ENCODE measurements at places on chromosomes 16 and 17.

- DNase-seq = no peak
Measured at GRCh38 chr17:72249441-72249840, 128.6 kb downstream of the SOX9 start.

GRCh38 chr17:68800751-68801150 is 154.4 kb downstream of the ABCA8 start:
- no peak for DNase-seq

- DNase-seq = no peak
Measured at GRCh38 chr16:89522287-89522686, 14.1 kb downstream of the SPG7 start.

DNA sequence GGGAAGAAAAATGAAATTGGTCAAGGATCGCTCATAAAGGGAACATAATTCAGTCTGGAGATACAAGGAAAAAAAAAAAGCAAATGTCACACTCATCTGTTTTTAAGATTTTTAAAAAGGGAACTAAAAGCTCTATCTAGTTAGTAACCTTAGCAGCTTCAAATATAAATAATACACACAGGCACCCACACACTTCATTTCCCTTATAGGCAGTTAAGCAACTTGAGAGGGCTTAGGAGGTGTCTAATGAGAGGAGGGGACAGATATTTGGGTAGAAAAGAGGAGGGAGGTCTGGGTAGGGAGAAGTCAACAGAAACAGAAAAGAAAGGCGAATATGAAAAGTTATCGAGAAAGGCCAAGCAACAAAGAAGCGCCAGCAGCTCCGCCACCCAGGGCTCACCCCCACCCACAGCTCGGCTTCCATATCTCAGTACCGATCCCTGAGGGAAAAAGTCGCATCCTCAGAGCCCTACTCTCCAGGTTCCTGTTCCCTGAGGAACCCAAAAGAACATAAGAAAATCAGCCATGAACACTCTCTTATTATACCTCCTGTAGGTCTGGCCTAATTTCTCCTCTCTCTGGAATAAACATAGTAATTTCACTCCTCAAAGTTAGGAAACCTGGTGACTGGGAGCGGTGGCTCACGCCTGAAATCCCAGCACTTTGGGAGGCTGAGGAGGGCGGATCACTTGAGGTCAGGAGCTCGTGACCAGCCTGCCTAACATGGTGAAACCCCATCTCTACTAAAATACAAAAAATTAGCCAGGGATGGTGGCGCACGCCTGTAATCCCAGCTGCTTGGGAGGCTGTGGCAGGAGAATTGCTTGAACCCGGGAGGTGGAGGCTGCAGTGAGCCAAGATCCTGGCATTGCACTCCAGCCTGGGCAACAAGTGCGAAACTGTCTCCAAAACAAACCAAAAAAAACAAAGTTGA is 69.6 kb upstream of the RCVRN start:
- DNase-seq = no peak

DNA sequence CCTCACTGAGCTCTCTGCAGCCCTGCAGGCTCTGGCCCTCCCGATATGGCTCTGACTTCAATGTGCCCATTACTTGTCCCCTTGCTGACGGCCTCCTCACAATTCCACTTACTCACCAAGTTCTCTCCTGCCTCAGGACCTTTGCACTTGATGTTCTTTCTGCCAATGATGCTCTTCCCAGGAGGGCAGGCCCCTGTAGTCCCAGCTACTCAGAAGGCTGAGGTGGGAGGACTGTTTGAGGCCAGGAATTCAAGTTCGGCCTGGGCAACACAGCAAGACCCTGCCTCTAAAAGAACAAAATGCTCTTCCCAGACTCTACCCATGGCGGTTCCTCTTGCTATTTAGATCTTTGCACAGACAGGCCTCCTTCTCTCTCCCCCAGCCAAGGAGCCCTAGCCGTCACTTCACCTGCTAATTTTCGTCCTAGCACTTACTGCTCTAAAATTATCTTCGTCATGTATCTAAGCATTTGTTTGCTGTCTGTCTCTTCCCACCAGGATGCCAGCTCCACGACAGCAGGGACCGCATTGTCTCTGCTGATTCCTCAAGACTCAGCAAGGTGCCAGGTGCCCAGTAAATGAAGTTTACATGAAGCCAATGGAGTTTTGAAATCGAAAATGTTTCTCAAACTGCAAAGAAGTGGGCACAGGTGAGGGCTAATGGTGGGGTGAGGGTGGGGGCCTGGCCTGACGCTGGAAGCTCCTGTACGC is 626 bp upstream of the RAI1 start:
- DNase-seq = no peak

- DNase-seq = no peak
Measured at GRCh38 chr16:77888871-77889270, 100.5 kb downstream of the VAT1L start.

DNA sequence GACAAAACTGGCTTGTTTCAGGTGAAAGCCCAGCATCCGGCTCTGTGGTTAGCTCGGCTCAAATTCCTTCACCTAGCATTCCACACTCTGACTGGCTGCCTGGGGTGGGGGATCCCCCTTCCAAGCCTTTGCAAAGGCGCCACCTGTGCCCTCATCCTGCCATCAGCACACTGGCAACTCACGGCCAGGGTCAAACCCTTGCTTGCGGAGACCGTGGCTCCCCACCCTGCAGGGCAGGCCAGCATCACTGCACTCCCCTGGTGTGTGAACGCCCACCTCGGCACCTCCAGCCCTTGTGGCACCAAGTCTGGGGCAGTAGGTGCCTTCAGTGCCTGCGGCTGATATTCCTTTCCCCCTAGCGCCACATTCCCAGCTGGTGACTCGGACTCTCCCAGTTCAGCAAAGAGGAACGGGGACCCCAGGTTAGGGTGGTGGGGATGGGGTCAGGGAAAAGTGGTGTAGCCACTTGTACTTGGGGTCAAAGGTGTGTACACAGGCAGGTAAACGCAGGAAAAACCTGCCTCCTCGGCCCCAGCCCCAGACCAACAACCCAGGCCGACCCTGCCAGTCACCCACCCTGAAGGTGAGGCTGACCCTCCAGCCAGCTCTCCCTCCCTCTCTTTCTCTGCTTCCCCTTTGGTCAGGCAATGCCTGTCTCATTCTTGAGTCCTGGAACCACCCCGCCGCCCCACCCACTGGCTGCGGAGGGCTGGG is 1.1 kb downstream of the FLII start:
- DNase-seq = peak; percentile 42

DNA sequence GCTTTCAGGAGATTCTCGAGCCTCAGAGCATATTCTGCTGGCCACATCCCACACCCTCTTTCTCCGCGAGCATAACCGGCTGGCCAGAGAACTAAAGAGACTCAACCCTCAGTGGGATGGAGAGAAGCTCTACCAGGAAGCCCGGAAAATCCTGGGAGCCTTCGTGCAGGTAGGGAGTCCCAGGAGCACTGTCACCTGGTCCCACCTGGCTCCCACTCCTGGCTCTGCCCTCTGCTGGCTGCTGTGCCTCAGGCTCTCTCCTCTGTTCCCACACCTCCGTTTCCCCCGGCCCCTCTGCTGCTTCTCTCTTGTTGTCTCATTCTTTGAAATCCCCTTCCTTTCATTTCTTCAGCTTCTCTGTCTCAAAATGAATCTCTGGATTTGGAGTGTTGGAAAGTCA is 16.4 kb downstream of the LPO start:
- no peak for DNase-seq

DNA sequence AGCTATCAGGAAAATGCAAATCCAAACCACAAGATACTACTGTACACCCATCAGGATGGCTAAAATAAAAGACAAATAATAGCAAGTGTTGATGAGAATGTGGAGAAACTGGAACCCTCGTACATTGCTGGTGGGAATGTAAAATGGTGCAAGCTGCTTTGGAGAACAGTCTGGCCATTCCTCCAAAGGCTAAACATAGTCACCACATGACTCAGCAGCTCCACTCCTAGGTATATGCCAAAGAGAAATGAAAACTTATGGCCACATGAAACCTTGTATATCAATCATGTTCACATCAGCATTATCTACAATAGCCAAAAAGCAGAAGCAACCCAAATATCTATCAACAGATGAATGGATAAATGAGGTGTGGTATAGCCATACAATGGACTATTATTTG is 28.5 kb downstream of the VAC14 start:
- no peak for DNase-seq

GRCh38 chr16:68486502-68487202 is 38.3 kb upstream of the SMPD3 start:
- no peak for DNase-seq

Measured in activated T-cell treated with anti-CD3 and anti-CD28 coated beads, Interleukin-2, amount 50 U/mL, for 24 hours (primary cell).